ENCODE measurements at places on chromosomes 16 and 17.

DNA sequence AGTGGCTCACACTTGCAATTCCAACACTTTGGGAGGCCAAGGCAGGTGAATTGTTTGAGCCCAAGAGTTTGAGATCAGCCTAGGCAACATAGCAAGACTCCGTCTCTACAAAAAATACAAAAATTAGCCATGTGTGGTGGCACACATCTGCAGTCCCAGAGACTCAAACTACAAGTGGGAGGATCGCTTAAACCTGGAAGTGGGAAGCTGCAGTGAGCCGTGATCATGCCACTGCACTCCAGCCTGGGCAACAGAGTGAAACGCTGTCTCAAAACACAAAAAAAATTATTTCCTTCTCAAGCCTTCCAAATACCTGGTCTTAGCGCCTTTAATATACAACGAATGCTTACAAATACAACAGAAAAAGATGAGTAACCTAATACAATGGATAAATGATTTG is 19.7 kb upstream of the CBX2 start:
- DNase-seq, result no peak

DNA sequence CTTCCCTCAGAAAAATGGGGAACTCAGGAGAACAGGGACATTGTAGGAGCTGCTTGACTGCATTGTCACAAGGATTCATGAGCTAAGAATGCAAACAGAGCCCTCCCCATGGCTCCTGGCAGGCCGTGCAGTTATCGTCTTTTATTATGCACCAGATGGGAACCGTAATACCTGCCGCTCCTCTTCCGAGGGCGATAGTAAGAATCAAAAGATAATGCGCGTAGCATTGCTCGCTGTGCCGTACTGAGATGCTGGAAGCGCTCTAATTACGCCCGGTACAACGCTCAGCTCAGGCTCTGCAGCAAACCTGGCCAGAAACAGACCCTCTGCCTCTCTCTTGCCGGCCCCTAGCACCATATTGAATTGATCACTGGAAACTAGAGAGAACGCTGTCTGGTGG is 87.1 kb upstream of the PLCG2 start:
- no peak for DNase-seq

- DNase-seq, result no peak
Measured at GRCh38 chr17:27954548-27955495, 61.7 kb upstream of the LYRM9 start.

- DNase-seq, result no peak
Measured at GRCh38 chr17:78915872-78916632, 9.1 kb downstream of the TIMP2 start.

- DNase-seq, result no peak
Measured at GRCh38 chr16:10833271-10833670, 14.7 kb upstream of the TVP23A start.

DNA sequence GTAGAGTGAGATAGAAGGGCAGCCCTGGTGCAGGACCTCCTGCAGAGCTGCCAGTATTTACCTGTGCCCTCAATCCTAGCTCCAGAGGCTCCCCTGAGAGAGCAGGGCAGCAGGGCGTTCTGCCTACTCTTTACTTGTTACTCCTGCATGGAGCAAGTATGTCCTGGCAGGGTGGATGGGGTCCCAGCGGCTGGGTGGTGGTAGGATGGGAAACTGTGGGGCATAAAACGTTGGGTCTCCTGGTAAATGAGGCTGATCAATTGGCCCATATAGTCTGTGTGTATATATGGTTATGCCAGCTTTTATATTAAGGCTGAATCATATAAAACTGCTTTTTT is 192.0 kb downstream of the NTN1 start:
- no peak for DNase-seq

DNA sequence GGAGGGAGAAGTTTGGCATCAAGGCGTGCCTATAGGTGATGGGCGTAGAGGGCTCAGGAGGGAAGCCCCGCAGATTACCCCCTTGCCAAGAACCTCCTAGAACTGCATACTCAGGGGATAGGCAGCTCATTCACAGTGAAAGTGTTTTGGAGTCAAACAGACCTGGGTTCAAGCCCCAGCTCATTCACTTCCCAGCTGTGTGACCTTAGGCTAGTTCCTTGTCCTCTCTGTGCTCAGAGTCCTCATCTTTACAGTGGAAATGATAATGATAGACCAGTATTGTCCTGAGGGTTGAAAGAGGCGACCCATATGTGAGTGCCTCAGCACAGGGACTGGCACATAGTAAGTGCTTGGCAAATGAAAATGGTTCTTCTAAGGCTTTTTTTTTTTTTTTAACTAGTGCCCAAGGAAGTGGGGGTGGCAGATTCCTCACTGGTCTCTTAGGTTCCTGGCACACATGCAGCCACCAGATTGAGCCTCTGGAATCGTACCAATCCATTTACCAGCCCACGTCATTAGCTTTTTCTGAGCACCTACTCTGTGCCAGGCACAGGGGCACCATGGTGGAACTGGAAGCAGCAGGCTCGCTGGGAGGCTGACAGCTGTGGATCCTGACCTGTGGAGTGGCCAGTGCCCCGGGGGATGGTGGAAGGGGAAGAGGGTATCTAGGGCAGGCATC is 75.8 kb downstream of the SREBF1 start:
- no peak for DNase-seq

DNA sequence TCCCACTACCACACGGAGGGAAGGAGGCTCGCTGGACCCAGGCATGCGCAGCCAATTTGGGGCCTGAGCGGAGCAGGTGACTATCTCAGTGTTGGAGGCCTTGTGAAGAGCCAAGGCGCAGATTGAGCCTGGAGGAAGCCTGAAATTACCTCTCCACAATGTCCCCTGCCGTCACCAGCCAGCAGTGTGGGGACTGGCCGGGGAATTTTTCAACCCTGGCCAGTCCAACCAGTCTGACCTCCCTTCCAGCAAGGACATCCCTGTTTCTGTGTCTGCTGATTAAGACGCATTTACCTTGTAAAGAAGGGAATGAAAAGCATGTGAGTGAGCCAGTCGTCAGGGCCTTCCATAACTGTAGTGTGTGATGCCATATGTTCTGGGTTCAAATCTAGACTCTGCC is 198.1 kb upstream of the IRX3 start:
- no peak for DNase-seq
